ENCODE measurements at places on chromosomes 6 and 20.

DNA sequence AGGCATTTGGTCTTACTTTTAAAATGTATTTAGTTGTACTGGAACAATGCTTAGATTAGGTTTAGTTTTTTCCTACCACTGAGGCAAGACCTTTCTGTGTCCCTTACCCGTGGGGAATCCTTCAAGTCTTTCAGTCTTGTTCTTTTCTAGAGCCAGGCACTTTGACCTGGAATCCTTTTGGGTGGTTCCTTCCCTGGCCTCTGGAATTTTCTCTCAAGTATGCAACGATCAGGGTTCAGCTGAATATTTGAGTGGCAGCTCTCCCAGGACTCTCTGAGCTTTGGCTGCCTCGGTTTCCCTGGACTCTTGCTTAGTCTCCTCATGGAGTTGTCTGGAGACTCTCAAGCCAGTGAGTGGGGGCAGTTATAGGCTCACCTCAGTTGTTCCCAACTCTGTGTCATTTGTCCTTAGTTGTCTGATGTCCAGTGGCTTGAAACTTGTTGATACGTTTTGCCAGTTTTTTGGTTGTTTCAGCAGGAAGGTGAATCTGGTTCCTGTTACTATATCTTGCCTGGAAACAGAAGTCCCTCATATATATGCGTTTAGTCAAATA is 118.1 kb downstream of the QKI start:
- DNase-seq, result no peak

GRCh38 chr6:71444222-71444621 is 155.6 kb downstream of the OGFRL1 start:
- DNase-seq, result peak; percentile 23

DNA sequence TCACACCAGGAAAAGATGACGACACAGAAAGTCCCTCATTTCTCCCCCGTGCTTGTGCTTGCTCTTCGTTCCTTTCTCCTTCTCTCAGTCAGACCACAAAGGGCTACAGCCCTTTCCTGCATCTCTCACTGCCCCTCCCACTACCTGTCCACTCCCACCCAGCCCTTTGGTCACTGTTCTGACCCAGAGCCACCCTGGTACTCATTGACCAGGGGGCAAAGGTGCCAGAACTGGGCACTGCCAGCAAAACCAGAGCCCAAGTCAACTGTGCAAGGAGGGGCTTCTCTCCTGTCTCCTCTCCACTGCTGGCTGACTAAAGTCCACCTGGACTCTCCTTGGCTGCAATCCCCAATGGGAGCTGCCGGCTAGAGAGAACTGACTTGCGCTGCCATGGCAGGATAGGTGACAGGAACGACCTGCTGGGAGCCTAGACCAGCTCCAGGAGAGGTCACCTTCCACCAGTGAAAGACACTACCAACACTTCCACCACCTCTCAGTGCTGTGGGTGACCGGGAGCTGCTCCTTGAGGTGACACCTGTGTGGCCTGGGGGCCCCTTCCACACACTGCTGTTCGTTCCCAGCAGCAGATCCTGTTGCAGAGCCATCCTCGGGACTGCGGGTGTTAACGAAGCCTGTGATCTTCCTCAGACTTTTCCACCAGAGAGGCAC is 32.8 kb downstream of the KCNK17 start:
- no peak for DNase-seq

GRCh38 chr6:44104481-44105021 is 22.7 kb downstream of the MRPL14 start:
- no peak for DNase-seq

DNA sequence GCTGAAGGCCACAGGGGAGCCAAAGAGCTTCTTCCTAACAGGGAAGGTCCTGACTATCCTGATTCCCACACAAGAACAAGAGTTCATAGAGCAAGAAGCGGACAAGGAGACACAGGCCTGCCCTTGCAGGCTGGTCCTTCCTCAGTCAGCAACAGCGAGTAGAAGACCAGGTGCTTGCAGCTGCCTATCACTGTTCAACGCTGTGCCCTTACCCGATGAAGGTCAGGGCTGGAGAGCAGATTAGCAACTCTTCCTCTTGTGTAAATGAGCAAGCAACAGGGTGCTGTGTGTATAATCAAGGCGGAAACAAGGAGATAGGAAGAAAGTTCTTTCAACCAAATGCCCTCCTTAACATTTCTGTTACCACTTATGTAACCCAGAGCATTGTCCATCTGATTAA is 115.3 kb upstream of the SPACA1 start:
- no peak for DNase-seq

DNA sequence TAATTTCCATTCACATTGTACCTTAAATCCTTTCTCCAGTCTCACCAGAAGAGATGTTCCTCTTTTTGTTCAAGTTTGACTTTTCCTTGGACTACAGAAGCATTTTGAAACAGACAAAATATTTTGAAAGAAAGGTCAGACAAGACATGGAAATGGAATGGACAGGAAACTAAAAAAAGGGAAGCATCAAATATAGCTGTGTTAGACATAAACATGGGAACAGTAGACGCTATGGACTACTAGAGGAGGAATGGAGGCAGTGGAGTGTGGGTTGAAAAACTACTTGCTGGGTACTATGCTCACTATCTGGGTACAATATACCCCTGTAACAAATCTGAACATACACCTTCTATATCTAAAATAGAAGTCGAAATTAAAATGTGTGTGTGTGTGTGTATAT is 4.1 kb upstream of the FAM135A start:
- DNase-seq, result no peak

- DNase-seq, result no peak
Observed at GRCh38 chr20:64115171-64115911, 8.0 kb upstream of the NPBWR2 start.

DNA sequence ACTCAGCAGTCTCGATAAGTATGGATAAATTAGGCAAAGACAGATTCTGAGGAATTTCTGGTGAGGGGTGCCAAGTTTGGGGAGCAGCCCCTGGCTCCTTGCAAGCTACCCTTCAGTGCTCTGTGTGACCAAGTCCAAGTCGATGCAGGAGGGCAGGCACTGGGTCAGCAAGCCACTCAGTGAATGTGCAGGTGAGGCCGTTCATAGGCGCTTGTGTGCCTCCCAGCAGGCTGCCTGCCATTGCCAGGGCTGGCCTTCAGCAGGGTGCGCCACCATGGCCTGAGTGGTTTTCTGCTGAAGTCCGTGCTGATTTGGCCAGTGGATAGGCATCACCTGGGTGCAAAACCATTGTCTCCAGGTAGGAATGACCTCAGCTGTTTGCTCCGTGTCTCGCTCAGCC is 3.3 kb upstream of the GNRH2 start:
- no peak for DNase-seq

- DNase-seq, result no peak
Observed at GRCh38 chr6:43762410-43762768, 7.6 kb upstream of the VEGFA start.

DNA sequence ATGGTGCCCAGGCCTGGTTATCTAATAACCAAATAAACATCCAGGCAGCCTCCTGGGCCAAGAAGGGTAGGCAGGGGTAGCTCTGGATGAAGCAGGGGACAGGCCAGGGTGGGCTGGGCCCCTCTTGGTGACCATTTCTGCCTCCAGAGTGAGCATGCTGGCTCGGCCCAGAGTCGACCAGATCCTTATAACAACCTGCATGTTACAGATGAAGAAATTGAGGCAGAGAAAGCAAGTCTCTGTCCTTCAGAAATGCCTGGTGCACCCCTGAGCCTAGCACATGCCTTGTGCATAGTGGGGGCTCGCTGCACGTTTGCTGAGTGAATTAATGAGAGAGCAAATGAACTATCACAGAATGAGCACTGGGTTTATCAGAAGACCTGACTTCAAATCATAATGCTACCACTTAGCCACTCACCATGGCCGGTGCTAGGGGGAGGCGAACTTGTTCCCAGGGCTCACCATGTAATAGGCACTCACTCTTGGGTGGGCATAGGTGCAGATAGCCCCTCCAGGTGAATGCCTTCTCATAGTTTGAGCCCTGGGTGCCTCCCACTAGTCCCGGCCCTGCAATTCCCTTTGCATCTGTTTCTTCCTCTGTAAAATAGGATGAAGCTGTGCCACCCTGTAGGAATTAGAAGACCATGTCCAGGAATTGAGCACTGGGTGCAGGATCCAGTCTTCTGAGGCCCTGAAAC is 3.8 kb upstream of the APCDD1L start:
- DNase-seq, result no peak

DNA sequence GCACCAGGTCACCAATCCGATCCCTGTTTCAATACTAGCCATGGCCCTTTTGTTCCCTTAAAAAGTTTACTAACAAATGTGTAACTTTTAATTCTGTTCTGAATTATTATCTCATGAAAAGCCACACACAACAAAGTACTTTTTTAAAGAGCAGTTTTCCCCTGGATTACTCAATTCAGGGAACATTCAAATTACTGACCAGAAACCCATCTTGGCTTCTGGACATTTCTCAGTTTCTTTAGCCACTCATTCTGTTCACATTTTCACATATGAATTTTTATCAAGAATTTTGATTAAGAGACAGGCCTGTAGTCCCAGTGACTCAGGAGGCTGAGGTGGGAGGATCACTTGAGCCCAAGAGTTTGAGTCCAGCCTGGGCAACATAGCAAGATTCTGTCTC is 47.4 kb downstream of the INSM1 start:
- no peak for DNase-seq

DNA sequence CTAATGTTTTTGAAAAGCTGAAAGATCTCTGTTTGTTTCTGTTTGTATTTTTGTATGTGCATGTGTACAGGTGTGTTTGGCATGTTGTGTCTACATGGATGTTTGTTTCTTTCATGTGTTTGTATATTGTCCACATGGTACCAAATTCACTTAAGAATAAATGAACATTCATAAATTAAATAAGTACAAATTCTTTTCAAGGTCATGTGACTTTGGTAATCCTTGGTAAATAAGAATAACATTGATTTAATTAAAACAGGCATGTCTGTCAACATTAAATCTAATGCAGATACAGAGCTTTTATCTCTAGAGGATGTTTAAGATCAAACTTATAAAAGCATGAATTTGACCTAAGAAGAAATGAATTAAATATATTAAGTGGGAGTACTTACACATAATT is 219.8 kb upstream of the EPHA7 start:
- no peak for DNase-seq

- DNase-seq, result no peak
Observed at GRCh38 chr6:106102034-106102433, 15.9 kb downstream of the PRDM1 start.

DNA sequence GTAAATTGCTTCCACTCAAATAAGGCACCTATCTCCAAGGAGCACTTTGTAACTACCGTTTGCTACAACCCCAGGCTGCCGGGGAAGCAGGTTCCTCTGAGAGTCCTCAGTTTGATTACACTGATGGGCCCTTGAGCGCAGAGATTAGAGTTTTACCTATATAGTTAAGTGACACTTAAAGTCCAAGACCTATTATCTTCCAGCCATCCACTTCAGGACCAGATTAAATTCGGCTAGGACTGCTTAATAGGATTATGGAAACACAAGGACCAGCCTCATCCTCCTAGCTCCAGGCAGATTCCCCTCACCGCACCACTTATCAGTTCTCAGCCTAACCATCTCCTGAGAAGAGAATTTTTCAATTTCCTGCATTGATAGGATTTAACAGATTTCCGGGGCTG is 64.7 kb upstream of the TIAM2 start:
- DNase-seq, result no peak

GRCh38 chr20:57622579-57623381 is 2.6 kb upstream of the ZBP1 start:
- DNase-seq, result peak; percentile 79

GRCh38 chr6:16471222-16471909 is 233.0 kb downstream of the GMPR start:
- DNase-seq, result no peak

- DNase-seq, result no peak
Observed at GRCh38 chr6:112352607-112353006, 5.5 kb downstream of the RFPL4B start.

- no peak for DNase-seq
Observed at GRCh38 chr6:134057478-134057877, 5.1 kb upstream of the SLC2A12 start.

- no peak for DNase-seq
Observed at GRCh38 chr6:29831776-29832175, 4.2 kb downstream of the HLA-G start.

DNA sequence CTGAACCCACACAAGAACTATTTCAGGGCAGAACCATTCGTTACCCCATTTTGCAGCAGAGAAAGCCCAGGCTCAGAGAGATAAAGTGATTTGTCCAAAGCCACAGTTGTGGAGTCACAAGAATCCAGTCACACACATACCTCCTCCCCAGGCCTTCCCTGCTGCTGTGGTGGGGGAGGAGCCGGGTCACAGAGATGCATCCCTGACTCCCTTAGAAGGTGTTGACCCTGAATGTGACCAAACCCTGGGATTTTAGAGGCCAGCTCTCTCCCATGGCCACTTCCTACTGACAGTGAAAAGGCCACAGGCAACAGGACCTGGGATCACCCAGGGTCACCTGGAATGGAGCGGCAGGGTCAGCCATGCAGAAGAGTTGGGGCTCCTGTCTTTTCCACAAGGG is 48.6 kb downstream of the CHMP4B start:
- no peak for DNase-seq

- peak; percentile 17 for DNase-seq
Observed at GRCh38 chr6:16630026-16630643, 131.1 kb downstream of the ATXN1 start.

DNA sequence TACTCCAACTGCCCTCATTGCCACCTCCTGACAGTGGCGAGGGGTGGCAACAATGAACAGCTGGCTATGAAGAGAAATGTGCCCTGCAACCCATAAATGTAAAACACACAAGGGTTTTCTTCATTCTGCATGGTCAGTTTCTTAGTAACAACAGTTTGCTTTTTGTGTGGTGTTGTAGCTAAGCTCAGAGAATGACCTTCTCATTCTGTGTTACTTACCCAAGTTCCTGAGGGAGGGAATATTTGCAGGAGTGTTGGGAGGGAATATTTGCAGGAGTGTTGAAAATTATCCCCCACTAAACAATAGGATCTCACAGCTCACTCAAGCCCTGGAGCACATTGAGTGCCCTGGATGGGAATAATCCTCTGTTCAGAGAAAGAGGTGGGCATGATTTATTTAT is 456.4 kb upstream of the CDH4 start:
- DNase-seq, result no peak

DNA sequence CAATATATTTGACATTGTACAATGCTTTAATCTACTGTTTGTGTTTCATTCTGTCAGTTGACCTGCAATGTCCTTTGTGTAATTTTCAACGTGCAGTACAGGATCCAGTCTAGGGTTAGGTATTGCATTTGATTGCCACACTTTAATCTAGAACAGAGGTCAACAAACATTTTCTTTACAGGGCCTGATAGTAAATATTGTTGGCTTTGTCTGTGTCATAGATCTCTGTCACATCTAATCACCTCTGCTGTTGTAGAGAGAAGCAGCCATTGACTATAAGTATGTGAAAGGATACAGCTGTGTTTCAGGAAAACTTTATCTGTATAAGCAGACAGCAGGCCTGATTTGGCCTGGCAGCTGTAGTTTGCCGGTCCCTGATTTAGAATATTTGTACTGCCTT is 39.3 kb downstream of the ATRN start:
- no peak for DNase-seq
